ENCODE measurements at places on chromosomes 6 and 20. TPM values are rescaled to one million over a fixed set of nuclear protein-coding genes. Genes with fewer than 3 reads are reported as not detected.

The PSORS1C1 gene
- 0.66 TPM for total RNA-seq

The IYD gene
- not detected for total RNA-seq

The CTCFL gene
- not detected for total RNA-seq

The DEF6 gene
- total RNA-seq = 0.51 TPM

DNA sequence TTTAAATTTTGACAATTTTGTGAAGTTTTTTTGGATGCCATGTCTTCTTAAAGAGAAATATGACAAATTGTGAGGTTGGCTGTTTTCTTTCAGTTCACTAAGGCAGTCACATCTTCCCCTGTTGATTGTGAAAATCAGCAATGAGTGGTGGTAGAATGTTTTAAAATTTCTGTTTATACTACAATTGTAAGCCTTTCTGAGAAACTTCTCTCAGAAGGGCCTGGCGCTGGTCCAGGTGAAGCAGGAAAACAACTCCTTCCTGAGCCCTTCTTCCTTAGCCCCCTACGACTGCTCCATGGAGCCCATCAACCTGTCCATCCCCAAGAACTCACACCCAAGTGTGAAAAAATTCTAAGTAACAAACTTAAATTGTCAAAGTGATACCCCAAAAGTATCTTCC, 80.6 kb downstream of the SSR1 start:
- no peaks in the 10 kb centered on the region for H3K4me1 ChIP-seq
- H3K36me3 ChIP-seq = peaks cover 28% of the 10 kb centered on the region
- H3K27me3 ChIP-seq = no peaks in the 10 kb centered on the region
- H3K4me3 ChIP-seq = no peak overlapping the region
- DNase-seq = no peak

DNA sequence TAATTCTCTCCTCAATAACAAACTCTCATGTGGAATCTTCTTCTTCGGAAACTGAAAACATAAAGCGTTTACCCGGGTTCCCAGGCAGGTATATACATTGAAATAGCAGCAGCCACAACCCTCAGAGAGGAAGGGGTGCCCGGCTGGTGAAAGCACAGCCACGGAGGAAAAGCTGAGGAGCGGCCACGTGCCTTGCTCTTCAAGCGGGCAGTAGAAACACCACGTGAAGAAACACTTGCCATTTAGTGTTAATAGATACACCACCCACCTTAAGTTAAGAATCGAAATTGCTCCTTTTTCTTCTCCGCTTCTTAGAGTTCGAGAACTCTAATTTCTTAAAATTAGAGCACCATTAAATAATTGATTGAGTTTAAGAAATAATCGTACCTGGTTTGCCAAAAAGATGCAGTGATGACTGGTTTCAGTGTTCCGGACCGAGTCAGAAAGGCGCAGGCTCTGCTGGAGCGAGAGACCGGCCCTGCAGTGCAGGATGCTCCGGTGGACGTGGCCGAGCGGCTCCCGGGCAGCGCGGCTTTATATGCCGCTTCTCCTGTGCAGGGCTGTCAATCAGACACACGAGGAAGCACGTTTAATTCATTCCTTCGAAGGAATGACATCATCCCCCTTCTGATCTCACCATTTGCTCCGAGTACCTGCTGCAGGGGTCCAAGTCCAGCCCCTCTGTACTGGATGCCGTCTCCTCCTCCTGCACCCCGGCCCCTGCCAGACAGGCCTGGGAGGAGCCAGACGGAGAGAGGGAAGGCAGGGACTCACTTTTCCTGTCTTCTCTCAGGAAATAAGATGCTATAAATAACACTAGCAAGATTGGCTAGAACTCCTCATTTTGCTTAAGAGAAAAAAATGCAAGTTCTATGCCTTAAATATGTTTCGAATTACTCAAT, at the start of gene THBS2:
TSS of gene THBS2 (minus strand) at position 510 of the 902 bp plus-strand sequence. CDS start 3,062 bp downstream, outside the sequence.
- DNase-seq = peak; percentile 97
- peaks cover 6% of the 10 kb centered on the region for H3K4me1 ChIP-seq
- H3K27ac ChIP-seq = peak within 1 kb of the TSS; percentile 50
- peak within 1 kb of the TSS; percentile 91 for H3K4me3 ChIP-seq

DNA sequence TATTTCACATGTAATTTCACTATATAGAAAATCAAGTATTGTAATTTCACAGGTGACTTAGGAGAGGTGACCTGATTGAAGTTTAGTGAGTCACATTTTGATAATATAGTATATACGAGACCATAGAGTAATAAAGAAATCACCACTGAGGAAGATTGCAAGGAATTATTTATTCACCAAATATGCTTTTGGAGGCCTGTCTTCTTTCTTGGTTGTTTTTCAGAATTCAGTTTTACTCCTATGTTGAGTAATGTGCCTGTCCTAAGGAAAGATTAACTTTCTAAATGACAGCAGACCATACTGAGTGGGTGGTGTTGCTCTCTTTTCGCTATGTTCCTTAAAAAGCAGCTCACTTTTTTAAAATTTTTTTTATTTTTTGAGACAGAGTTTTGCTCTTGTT, 87.5 kb upstream of the FOXO3 start:
- H3K27ac ChIP-seq = no peak overlapping the region
- no peaks in the 10 kb centered on the region for H3K36me3 ChIP-seq
- H3K4me3 ChIP-seq = no peak overlapping the region
- no peaks in the 10 kb centered on the region for H3K27me3 ChIP-seq
- DNase-seq = no peak

DNA sequence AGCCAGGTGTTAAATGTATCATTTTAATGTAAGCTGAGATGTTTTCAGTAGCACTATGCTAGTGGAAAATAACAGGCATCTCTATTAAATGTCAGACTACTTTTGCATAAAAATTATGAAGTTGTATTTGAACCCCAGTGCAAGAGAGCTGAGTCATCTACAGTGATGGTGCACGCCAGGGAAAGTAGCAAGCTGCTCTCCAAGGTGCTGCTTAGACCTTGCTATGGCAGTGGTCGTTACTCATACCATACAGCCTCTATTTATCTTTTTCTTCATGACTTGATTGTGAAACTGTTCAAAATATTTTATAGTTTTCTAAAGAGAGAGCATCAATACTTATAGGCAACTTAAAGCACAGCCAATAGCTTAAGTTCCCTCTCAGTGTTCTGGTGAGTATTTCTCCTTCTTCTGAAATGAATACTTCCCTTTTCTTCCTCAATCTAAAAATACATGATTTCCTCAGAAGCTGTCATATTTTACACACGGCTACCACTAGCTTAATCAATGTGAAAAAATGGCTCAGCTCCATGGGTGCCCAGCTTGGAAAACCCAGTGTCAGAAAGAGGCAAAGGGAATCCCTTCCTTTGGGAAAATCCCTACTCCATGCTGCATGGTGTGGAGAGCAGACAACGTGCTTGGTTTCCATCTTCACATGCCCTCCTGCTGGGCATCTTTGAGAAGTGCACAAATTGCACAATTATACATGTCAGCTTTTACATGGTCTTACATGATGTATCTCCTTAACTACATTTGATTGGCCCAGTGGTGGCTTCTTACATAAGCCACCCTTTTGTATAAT, 105.6 kb downstream of the ELOVL4 start:
- H3K27me3 ChIP-seq = no peaks in the 10 kb centered on the region
- H3K4me1 ChIP-seq = no peaks in the 10 kb centered on the region
- no peak overlapping the region for H3K4me3 ChIP-seq
- H3K27ac ChIP-seq = no peak overlapping the region
- DNase-seq = no peak
- H3K36me3 ChIP-seq = no peaks in the 10 kb centered on the region

GRCh38 chr6:113172531-113172966, 684.6 kb upstream of the MARCKS start:
- no peaks in the 10 kb centered on the region for H3K27me3 ChIP-seq
- no peak overlapping the region for H3K27ac ChIP-seq
- peak; percentile 24 for DNase-seq
- no peaks in the 10 kb centered on the region for H3K4me1 ChIP-seq
- no peak overlapping the region for H3K4me3 ChIP-seq

- H3K27ac ChIP-seq = no peak overlapping the region
- DNase-seq = no peak
- no peak overlapping the region for H3K4me3 ChIP-seq
- no peaks in the 10 kb centered on the region for H3K36me3 ChIP-seq
- no peaks in the 10 kb centered on the region for H3K4me1 ChIP-seq
Measured at GRCh38 chr20:35828434-35828833, 56.6 kb downstream of the PHF20 start.

Data from fibroblast of lung (primary cell).